Right lobe of liver (tissue), 6 donors: ENCODE measurements at places on chromosomes 5 and 9. TPM values are rescaled to one million over a fixed set of nuclear protein-coding genes. Genes with fewer than 3 reads are reported as not detected.
A peak's percentile ranks its signal among the peaks of the same experiment; 100 is the strongest.

- no peak for DNase-seq
Measured at GRCh38 chr5:93273176-93273575, 307.8 kb downstream of the NR2F1-AS1 start.

Gene PDE8B
- 2.7 TPM for total RNA-seq

- no peak for DNase-seq
Measured at GRCh38 chr5:168092209-168093185, 198.9 kb upstream of the WWC1 start.

Gene PALM2AKAP2
- total RNA-seq: 32.4 TPM

GRCh38 chr9:132506977-132507669 is 75.3 kb upstream of the BARHL1 start:
- no peak for DNase-seq

- DNase-seq: no peak
Measured at GRCh38 chr5:1672396-1672795, 127.2 kb downstream of the MRPL36 start.

Gene ASS1
- 437 TPM for total RNA-seq

DNA sequence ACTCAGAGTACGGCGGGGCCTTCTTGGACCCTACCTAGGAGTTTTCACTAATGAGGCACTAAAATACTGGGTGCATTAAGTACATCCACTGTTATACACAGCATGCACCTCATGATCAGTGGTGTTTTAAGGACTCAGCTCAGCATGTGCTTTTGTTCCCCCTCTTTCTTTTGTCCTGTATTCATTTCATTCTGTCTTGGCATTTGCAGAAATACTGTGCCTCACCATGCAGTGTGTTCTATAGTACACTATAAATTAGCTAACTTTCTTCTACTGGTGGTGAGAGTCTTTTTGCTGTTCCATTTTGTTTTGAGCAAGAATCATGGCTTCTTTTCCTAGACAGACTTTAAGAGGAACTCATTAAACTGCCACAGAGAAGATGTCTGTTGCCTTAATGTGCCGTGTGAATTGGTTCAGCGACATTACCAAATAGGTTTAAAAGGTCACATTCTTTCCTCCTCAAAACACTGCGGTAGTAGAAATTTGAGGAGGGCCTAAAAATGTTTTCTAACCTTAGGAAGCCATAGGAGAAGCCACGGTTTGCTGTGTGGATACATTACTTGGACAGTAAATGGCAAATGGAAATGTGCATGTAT is 276.6 kb downstream of the MAST4 start:
- no peak for DNase-seq

- DNase-seq: no peak
Measured at GRCh38 chr5:34767180-34767579, 71.8 kb upstream of the TTC23L start.

DNA sequence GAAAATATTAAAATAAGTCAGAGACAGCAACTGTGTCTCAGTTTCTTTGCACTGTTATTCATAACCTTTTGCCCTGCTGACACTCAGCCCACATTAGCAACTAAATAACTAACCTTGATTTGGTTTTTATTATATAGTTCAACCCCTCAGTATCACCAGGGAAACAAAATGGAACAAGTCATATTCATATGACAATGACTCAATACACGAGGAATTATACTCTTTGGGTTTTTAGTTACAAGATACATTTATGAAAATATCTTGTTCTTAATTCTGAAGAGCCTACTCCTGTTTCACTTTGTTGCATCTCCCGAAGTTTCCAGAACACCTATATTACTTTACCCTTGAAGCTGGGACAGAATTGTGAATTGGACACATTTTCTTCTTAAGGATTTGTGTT is 845.4 kb downstream of the EFNA5 start:
- DNase-seq: no peak

Gene PKN3
- total RNA-seq: 2.5 TPM

GRCh38 chr9:93317495-93318094 is 133.7 kb downstream of the WNK2 start:
- DNase-seq: no peak

GRCh38 chr5:98779264-98779877 is 5.9 kb downstream of the RGMB start:
- DNase-seq: peak; percentile 91

Gene TEX48
- not detected for total RNA-seq

- no peak for DNase-seq
Measured at GRCh38 chr5:178466342-178466741, 123.9 kb downstream of the COL23A1 start.

Gene PHF24
- total RNA-seq: not detected

- no peak for DNase-seq
Measured at GRCh38 chr5:133611357-133612248, 738 bp downstream of the FSTL4 start.

GRCh38 chr5:32455311-32455710 is 10.8 kb upstream of the ZFR start:
- no peak for DNase-seq
